RWPE2 (cell line): ENCODE measurements at places on chromosomes 7 and 10.
A peak's percentile ranks its signal among the peaks of the same experiment; 100 is the strongest.

DNA sequence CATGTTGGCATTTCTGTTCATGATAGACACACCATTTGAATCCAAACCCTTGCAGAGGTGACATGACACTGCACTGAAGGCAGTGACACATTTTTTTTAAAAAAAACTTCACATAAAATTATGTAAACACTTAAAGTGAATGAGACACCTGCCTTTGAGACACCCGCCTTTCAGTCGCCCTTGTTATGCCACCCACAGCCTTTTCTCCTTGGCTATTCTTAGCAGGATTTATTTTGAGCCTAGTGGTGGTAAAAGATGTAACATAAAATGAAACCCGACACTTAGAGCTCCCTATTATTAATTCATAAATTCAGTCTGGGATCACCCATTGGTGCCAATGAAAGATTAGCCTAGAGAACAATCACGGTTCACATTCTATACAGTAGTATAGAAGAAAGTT lies 161.3 kb downstream of the DYNC1I1 start:
- DNase-seq: no peak

GRCh38 chr7:3332308-3332707 lies 31.3 kb downstream of the SDK1 start:
- no peak for DNase-seq

GRCh38 chr7:87852306-87852705 lies 23.9 kb downstream of the SLC25A40 start:
- DNase-seq: no peak

DNA sequence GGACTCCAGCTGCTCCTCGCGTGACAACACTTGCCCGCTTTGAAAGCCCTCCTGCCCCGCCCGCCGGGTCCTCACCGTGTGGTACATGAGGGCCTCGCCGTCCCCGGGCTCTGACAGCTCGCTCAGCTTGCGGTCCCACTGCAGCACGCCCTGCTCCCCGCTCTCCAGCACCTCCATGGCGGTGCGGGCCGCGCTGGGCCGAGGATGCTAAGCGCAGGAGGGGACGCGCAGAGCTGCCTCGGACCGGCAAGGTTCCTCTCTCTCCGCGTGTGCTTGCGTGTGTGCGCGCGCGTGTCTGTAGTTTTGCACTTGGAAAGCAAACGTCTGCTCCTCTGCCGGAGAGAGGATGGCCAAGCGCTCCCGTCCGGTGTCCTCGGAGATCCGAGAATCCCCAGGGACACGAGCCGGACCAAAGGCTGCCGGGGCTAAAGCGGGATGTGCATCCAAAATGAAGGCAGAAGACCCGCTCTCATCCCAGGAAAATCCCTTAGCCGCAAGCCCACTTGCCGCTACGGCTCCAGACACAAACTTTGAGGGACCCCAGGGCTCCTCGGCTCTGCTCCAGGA lies at the start of gene CREB3L2:
TSS of gene CREB3L2 (minus strand) at position 558 of the 567 bp plus-strand sequence. CDS start at position 177, 381 bp downstream.
- peak; percentile 74 for DNase-seq

DNA sequence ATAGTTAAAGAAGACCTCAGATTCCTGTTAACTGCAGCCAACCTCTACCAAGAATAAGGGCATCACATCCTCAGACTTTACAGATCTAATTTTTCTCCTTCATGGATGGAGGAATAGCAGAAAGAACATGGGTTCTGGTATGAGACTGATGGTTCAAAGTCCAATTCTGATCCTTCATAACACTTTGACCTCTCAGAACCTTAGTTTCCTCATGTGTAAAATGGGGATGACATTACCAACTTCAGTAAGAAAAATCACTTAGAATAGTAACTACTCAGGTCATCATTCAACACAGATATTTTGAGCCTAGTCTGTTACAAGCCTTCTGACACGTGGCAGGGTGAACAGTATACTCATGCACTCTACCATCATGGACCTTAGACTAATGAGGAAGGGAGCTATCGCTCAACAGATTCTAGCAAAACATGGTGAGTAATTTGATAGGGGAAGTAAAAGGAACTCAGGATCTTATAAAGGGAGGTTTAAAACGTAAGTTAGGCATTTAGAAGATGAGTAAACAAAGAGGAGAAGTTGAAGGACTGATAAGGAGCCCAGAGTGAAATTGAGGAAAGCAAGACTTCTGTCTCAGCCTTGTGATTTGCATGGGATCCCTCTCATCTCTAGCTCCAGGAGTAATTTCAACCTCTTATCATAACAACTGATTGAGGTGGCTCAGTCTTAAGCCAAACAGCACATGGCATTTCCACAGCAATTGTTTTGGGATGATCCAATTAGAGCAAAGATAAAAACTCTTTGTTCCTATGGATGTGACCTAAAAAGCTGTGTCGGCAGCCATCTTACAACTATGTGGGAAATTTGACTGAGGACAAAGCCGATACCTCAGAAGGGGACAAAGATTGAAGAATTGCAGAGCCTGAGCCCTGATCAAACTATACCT lies 69.2 kb upstream of the TCF7L2 start:
- DNase-seq: no peak

- no peak for DNase-seq
These were observed 50.8 kb downstream of the VOPP1 start for GRCh38 chr7:55521512-55521911.

DNA sequence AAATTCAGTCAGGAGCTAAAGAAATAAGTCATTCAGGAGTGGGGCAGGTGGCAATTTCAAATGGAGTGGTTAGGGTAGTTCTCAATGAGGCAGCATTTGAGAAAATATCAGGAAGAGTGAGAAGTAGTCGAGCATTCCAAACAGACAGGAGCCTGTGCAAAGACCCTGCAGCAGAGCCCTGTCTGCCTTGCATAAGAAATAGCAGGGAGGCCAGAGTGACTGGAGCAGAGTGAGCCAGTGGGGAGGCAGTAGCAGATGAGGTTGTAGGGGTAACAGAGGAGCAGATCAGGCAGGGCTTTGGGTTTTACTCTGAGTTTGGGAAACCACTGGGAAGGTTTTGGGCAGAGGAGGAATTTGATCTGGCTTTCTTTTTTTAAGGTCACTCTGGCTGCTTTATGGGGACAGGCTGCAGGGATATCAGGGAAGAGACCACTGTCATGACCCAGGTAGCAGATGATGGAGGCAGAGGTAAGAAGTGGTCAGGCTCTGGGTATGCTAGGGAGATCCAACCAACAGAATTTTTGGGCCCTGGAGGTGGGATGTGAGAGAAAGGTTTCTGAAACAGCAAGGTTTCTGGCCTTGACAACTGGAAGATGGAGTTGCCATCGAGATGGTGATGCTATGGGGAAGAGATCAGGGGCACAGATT lies 1.3 kb upstream of the BLVRA start:
- DNase-seq: no peak

DNA sequence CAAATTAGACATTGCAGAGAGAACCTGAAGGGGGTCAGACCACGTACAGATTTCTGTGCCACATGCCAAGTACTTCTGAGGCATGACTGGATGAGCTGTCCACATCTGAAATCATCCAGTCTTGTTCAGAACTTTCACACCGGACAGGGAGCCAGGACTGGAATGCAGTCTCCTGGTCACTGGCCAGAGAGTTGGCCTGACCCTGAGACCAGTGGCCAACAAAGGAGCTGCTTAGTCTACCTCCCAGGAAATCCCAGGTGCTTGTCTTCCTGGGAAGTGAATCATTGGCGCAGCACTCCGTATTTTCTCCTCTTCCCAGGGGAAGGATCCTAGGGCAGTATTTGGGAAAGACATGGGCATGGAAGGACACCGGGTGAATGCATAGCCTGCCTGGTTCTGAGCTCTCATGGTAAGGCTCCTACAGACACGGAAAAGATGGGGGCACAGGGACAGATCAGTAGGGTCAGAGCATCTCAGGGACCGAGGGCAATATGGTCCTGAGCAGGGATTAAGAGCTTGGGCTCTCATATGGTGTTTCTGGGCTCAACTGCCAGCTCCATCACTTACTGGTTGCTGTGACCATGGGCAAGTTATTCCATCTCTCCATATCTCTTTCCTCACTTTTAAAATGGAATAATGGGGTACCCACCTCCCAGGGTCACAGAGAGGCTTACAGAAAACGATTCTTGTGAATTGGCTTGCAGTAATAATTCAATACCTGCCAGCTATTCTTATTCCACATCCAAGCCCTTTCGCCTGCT lies 1.3 kb upstream of the SCD start:
- no peak for DNase-seq

- DNase-seq: no peak
These were observed 6.5 kb upstream of the ERLIN1 start for GRCh38 chr10:100192350-100192749.

DNA sequence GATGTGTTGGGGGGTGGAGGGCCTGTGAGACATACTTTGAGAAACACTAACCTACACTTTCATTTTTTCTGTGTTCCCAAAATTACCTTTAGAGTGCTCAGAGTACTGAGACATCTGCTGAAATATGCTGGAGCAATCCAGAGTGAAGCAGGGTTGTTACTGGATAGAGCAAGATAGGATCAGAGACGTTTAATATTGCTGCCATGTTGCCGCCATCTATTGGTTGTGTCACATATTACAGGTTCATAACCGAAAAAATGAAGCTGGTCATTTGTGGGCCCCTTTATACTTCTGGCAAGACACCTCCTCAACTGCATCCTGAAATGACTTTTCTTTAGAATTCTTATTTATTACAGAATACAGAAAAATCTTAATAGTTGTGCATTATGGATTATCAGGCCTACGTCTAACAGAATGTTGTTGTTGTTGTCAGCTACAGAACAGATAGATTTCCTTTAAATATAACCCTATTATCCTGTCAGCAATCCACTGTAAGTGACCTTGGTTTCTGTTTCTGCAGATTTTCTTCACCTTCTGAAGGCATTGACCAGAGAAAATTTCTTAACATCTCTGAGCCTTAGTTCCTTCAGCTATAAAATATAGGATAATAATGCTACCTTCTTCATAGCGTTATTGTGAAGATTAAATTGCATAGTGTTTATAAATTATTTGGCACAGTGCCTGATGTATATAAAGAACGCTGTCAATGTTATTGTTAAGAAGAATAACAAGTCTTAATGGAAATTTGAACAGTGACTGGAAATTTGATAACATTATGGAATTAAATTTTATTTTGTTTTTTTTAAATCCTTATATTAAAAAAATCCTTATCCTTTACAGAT lies 16.2 kb upstream of the DLD start:
- DNase-seq: no peak

DNA sequence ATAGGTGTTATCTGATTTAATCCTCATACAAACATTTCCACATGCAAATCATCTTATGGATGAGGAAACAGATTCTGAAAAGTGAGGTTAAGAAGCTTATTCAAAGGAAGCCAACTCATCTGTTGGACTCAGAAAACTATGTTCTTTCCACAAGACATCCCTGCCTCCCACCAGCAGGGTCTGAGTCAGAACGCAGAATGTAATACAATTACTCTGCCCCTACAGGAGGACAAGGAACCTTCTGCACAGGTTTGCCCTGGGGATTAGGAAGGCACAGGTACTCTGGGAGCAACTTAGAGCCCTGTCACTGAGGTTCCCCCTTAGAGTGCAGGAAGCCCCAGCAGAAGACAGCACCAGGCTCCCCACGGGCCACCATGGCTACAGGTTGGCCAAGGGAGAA lies 255.7 kb downstream of the TNS3 start:
- DNase-seq: no peak

DNA sequence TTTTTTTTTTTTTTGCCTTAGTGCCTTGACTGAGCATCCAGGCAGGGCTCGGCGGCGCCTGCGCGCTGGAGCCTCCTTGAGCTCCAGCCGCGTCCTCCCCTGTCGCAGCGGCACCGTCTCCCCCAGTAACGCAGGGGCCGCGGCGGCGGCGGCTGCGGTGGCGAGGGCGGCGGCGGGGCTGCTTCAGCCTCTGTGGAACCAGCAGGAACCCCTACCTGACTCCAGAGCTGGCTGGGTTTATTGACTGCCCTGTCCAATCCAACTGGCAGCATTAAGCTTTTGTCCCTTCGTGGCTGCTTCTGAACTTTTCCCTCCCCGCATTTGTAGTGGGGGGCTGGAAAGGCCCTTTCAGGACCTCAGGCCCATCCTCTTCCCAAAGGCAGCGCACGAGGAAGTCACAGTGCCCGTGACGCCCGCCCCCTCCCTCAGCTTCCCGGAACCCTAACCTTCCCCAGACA lies at the start of gene GPR85:
TSS of gene GPR85 (minus strand) at position 397 of the 458 bp plus-strand sequence. CDS start 2,106 bp downstream, outside the sequence.
- DNase-seq: no peak

DNA sequence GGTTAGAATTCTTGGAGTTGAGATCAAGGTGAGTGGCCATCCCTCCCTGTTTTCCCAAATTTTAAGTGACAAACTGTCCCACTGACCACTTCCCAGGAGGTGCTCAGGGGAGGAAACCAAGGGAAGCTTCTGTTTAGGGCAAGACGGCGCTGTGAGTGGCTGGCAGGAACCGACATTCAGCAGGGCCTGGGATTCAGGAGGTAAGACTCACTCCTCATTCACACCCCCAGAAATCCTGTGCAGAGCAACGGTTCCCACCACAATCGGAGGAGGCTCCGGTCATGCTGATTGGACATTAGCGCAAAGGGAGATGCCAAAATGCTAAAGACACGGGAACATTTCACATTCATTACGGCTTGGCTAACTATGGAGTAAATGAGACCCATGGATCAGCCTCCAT lies 200.9 kb downstream of the GRID1 start:
- no peak for DNase-seq

- no peak for DNase-seq
These were observed 33.6 kb downstream of the WAC start for GRCh38 chr10:28566458-28567015.
